ENCODE measurements at places on chromosomes 3 and 15. TPM values are rescaled to one million over a fixed set of nuclear protein-coding genes. Genes with fewer than 3 reads are reported as not detected.

GRCh38 chr3:119826711-119827608 is 45.1 kb downstream of the NR1I2 start:
- DNase-seq, result no peak

DNA sequence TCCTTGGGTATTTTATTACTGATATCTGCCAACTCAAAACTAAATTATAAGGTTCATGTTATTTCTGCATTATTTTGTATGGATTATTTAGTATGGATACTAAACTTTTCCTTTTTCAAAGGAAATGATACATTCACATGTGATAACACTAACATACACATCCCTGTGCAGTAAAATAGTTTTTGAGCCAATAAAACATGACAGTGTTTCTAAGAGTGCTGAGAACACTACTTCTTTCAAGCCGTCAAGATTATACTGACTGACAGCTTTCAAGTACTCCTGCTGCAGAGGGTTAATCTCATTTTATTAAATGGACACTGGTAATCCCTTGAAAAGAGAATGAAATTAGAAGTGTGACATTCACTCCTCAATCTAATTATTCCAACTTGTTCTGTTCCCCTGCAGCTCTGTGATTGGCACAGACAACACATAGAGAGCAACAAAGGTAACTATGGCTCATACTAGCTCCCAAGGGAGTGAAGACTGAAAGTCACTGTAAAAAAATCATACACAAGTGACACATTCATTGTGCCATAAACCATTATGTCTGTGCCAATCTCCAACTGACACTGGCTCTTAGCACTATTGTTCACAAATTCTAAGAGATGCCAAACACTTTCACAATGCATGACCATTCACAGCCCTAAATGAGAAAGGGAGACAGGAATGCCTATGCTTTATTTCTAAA is 468.6 kb downstream of the SHQ1 start:
- DNase-seq, result no peak

- DNase-seq, result no peak
Measured at GRCh38 chr15:82792068-82792467, 13.8 kb downstream of the FSD2 start.

DNA sequence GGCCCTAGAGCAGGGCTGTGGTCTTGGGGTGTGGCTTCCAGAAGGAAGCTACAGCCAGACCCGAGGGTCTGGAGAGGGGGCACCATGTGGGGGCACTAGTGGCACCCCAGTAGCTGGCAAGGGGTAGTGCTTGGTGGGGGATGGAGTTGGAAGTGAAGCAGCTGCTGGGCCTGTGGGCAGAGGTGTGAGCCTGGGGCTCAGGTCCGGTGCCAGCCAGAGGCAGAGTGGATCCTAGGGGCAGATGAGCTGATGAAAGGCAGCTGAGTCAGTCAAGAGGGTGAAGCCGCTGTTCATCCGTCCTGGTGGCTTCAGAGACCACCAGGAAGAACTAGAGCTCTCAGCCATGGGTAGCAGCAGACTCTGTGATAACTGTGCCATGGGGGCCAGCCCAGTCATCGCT is 172.6 kb downstream of the TBC1D2B start:
- DNase-seq, result no peak

- peak; percentile 29 for DNase-seq
Measured at GRCh38 chr15:29103824-29104565, 165.6 kb downstream of the NSMCE3 start.

DNA sequence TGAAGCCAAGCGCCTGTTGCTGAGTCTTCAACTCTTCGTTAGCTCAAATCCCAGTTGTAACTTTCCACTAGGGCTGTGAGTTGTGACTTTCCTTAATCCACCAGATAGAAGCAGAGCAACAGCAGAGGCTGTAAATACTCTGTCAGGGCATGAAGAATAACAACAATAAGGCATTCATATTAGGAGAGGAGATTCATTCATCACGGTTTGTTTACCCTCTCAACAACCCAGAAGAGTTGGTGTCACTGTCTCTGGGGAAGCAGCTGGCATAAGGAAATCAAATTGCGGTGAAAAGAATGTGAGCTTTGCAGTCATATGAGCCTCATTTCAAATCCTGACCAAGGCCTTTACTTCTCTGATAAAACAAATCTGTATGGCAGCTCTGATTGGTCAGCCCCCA is 184.8 kb downstream of the SHQ1 start:
- DNase-seq, result no peak

GRCh38 chr3:176930942-176931341 is 266.3 kb downstream of the TBL1XR1 start:
- no peak for DNase-seq

- DNase-seq, result no peak
Measured at GRCh38 chr3:126750756-126751121, 46.7 kb downstream of the CHCHD6 start.

GRCh38 chr3:122962149-122962548 is 65.4 kb downstream of the SEMA5B start:
- DNase-seq, result no peak

- no peak for DNase-seq
Measured at GRCh38 chr3:37764586-37764985, 97.1 kb upstream of the CTDSPL start.

GRCh38 chr3:52118156-52118875 is 35.9 kb downstream of the POC1A start:
- no peak for DNase-seq

- no peak for DNase-seq
Measured at GRCh38 chr15:65392368-65392767, 14.6 kb upstream of the IGDCC3 start.

DNA sequence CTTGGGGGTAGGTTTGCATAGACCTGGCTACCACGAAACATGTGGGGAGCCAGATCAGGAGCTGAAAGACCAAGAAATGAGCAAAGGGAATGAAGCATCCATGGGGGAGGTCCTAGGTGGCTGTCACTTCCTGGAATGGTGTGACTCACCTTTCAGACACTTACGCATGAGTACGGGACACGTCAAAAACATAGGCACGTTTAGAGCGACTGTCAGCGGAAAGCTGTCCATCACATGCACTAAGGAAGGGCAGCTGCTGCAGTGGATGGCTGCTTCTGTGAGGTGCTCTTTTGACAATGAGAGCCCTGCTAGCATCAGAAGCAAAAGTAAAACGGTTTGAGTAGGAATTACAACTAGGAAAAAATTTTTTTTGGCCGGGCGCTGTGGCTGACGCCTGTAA is 244.6 kb upstream of the CCDC54 start:
- DNase-seq, result no peak

DNA sequence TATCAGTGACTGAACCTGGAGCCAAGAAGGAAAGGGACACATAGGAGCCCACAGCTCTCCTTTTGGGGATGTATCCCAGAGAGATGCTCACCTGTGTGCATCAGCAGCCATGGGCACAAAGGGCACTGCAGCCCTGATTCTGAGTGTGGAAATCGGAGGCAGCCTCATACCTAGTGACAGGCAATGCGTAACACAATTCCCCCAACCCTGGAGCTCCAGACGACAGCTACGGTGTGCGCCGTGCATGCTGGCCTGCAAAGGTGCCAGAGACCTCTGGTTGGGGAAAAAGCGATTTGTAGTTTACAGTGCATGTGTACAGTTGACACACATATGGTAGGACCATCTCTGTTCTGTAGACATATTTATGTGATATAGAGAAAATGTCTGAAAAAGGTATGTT is 59.0 kb upstream of the PLXNA1 start:
- no peak for DNase-seq

DNA sequence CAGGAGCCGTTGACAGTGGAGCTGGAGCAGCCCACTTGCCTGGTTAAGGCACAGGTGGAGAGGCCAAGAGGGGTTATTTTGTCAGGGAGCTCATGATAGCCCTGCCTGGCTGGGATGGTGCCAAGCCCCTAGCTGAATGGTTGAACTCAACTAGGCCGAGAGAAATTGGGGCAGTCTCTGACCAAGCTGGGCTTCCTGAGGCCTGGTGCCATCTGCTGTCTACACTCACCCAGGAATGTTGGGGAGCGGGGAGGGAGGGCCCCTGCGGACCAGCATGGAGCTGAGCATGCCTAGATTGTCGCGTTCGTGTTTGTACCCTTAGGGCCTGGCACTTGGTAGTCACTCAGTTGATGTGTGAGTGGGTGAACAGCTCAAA is 1.2 kb downstream of the BRPF1 start:
- DNase-seq, result no peak

DNA sequence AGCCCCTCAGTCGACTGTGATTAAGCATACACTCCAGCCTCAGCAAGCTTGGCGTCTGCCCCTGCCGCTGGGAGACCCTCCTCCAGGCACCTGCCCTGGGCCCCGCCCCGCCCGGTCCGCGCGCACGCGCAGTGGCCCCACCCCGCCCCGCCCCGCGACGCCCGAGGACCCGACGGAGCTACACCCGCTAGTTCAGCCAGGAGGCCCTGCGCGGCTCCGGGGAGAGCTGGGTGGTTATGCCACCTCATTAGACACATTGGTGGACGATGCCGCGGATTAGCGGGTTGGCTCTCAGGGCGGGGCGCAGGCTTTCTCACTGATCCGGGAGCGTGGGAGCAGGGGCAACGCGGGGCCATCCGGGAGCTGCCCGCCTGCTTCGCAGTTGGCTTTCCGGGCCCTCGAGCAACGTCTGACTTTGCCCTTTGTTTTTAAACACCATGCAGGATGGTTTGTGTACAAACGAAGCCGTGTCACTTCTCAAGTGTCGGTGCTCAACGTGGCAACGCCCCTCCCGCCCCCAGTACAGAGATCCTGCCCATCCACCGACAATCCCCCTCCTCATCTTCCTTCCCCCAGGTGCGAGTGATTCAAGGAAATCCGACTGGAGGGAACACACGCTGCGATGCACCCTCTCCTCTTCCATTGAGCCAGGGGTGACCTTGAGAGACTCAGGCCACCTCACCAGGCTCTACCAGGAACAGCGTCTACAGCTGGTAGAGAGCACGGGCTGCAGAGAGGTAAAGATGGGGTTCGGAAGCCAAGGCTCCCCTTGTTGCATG is 109.3 kb downstream of the SHQ1 start:
- no peak for DNase-seq

DNA sequence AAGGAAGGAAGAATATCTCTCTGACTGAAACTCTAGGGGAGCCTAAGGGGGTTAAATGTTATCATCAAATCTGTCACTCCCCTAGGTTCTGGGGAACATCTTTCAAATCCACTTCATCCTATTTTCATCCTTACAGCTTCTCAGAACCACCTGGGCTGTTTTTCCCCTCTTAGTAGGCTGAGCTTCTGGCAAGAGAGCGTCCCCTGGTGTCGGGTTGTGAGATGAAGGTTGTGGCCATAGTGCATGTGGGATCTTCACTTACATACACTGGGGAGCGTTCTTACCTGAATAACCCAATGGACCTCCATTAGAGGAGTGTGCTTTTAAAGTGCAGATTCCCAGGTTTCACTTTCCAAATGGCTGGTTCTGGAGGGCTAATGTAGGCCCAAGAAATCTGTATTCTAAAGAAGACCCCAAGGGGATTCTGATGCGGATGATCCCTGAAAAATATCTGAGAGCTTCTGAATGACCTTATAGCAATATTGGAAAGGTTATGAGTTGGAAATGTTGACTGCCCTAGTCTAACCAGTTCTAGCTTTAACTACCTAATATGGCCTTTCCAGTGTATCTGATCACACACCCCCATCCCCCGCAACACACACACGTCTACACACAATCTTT is 663.7 kb downstream of the AGBL1 start:
- no peak for DNase-seq

- peak; percentile 77 for DNase-seq
Measured at GRCh38 chr15:81274931-81275707, 48.8 kb downstream of the STARD5 start.

- no peak for DNase-seq
Measured at GRCh38 chr3:119990888-119991287, 103.4 kb downstream of the GSK3B start.

DNA sequence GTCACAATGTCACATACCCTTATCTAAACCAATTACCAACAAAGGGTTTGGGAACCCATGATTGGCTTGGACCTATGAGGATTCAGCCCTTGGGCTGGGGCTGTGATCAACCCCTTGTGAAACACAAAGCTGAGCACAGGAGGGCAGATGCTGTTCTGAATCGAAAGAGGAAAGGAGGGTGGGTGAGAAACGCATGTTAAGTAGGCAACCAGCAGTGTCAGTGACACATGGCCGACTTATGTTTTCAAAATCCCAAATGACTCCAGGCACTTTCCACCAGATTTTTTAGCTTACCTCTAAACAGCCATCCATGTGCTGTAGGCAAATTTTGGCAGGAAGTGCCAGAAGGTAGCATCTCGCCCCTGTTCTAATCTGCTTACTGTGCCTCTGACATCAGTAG is 34.1 kb upstream of the KLHL25 start:
- DNase-seq, result no peak

DNA sequence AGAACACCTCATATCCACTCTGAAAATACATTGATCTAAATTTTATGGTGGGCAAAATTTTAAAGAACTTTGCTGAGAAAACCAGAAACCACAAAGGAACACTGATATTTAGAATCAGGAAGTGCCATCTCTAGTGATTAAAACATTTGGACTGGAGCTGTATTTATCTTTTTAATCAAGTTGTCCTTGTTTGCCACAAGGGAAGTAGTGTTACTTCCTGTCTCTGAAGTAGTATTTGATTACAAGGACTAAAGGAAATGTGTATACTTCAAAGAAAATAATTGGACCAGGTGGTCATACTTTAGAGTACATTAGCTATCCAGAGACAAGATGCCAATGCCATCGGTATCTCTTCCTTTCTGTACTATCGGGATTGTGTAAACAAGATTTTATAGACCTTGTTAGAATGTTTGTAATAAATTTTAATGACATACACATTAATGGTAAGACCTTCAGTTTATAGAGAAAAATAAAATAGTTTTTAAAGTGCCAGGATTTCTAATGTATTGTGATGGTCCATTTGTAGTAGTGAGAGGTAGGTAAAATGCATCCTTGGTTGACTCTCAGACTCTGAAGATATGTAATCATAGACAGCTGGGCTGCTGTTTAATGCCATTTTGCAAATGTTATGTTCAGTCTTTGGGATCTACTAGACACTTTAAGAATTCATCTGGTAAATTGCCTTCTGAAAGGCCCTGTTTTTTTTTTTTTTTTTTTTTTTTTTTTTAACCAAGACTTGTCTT is 131.9 kb downstream of the B3GALNT1 start:
- no peak for DNase-seq

- no peak for DNase-seq
Measured at GRCh38 chr15:93219859-93220420, 130.9 kb upstream of the RGMA start.

GRCh38 chr3:120841264-120841663 is 66.7 kb upstream of the STXBP5L start:
- no peak for DNase-seq

- DNase-seq, result no peak
Measured at GRCh38 chr3:188299068-188299467, 145.1 kb downstream of the LPP start.

Gene TMCO5A
- not detected for polyA plus RNA-seq

Gene A4GNT
- polyA plus RNA-seq, result not detected

Gene NR1I2
- polyA plus RNA-seq, result 0.33 TPM

Gene GOLGA8T
- not detected for polyA plus RNA-seq

Gene FGF7
- polyA plus RNA-seq, result 13.4 TPM

Gene CD47
- 59.5 TPM for polyA plus RNA-seq

Gene CORO2B
- polyA plus RNA-seq, result 4.4 TPM

Gene GNB4
- 28.3 TPM for polyA plus RNA-seq

Gene CAND2
- polyA plus RNA-seq, result 59.0 TPM

Gene DAZL
- polyA plus RNA-seq, result not detected

Gene CCR3
- polyA plus RNA-seq, result 0.15 TPM

Gene TRPM1
- polyA plus RNA-seq, result not detected

Gene GOLGA8G
- 0.13 TPM for polyA plus RNA-seq

Gene GPR156
- 1.7 TPM for polyA plus RNA-seq

Gene PLIN1
- 0.32 TPM for polyA plus RNA-seq

Gene MKRN2OS
- polyA plus RNA-seq, result 0.90 TPM

Gene C15orf62
- 1.9 TPM for polyA plus RNA-seq

Gene DET1
- polyA plus RNA-seq, result 8.7 TPM

Gene DUSP7
- 18.5 TPM for polyA plus RNA-seq

Gene CHRNA7
- polyA plus RNA-seq, result 2.5 TPM

Gene GRIP2
- polyA plus RNA-seq, result 29.3 TPM

Gene CIB2
- polyA plus RNA-seq, result 15.6 TPM

Gene LRRIQ4
- polyA plus RNA-seq, result 0.13 TPM

Gene TMEM207
- not detected for polyA plus RNA-seq

Measured in forelimb muscle (tissue), 1 donor.